Common myeloid progenitor, CD34-positive (primary cell): ENCODE measurements at places on chromosomes 16 and 17.

DNA sequence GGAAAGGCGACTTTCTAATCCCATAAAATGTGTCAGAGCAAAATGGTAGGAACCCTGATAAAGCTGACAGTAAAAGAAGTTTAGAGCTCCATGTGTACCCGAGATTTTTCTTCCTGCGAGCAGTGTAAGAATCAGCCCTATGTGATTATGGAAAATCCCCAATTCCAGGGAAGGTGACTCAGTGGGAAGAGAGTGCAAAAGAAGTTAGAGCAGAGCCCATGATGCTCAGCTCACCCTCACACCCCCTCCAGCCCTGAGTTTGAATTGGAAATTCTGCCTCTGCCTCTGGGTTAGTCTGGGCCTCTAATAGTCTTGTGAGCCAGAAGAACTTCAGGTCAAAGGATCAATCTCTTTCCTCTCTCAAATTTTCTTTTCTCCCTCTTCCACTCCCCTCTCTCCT lies 12.5 kb downstream of the C17orf78 start:
- DNase-seq = no peak

DNA sequence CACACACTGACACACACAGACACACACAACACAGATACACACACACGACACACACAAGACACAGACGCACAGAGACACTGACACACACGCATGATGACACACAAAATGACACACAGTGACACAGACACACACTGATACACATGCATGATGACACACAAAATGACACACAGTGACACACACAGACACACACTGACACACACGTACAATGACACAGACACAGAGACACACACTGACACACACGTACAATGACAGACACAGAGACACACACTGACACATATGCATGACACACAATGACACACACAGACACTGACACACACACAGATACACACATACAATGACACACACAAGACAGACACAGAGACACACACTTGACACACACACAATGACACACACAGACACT lies 10.3 kb downstream of the CACNG1 start:
- DNase-seq = no peak

DNA sequence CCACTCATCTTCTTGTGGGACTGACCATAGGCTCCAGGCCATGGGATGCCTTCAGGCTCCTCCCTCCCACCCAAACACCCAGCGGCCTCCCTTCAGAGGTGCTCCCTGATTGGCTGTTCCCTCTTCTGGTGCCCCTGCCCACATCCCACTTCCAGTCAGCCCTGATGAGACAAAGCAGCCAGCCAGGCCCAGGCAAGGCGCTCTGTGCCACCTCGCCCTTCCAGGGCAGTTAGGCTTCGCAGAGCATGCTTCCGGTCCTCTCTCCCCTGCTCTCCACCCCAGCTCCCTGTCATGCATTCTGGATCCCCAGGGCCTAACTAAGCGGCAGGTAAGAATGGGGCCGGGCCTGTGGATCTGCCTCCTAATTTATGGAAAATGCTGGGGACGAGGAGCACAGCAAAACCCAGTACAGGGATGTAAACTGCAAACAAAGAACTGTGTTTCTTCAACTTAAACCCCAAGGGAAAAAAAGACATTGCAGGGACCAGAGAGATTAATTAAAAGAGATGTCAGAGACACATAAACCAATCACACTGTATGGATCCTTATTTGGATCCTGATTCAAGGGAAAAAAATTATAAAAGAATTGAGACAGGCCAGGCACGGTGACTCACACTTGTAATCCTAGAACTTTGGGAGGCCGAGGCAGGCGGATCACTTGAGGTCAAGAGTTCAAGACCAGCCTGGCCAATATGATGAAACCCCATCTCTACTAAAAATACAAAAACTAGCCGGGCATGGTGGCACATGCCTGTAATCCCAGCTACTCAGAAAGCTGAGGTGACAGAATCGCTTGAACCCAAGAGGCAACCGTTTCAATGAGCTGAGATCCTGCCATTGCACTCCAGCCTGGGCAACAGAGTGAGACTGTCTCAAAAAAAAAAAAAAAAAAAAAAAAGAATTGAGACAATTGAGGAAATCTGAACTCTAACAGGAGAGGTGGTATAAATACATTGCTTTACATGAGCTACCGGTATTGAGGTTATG lies 26.0 kb downstream of the ZDHHC7 start:
- no peak for DNase-seq

GRCh38 chr17:78790552-78790951 lies 8.5 kb upstream of the CYTH1 start:
- DNase-seq = no peak

GRCh38 chr17:42266918-42267766 lies 9.0 kb downstream of the STAT5B start:
- peak; percentile 92 for DNase-seq

GRCh38 chr17:74641224-74641957 lies 17.9 kb upstream of the CD300E start:
- no peak for DNase-seq

DNA sequence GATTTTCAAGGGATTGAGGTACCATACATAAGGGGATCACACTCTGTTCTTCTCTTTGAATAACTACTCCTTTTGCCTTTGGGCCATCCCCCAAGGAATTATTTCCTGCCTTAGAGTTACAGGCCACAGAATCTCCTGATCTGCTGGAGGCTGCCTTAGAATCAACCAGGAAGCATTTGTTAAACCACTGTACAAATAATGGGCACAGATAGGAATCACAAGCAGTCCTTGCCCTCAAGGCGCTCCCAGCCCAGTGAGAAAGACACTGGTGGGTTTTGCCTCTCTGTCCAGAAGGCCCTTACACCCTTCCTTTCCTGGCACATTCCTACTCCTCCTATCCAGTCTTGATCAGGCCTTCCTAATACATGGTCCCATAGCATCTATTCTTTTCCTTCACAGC lies 45.9 kb downstream of the MRTFB start:
- no peak for DNase-seq

GRCh38 chr16:67246081-67246755 lies 1.1 kb downstream of the FHOD1 start:
- DNase-seq = peak; percentile 36

GRCh38 chr17:19726631-19727376 lies 10.4 kb upstream of the SLC47A2 start:
- DNase-seq = no peak

GRCh38 chr17:28968231-28968913 lies 17.1 kb upstream of the PHF12 start:
- DNase-seq = no peak

DNA sequence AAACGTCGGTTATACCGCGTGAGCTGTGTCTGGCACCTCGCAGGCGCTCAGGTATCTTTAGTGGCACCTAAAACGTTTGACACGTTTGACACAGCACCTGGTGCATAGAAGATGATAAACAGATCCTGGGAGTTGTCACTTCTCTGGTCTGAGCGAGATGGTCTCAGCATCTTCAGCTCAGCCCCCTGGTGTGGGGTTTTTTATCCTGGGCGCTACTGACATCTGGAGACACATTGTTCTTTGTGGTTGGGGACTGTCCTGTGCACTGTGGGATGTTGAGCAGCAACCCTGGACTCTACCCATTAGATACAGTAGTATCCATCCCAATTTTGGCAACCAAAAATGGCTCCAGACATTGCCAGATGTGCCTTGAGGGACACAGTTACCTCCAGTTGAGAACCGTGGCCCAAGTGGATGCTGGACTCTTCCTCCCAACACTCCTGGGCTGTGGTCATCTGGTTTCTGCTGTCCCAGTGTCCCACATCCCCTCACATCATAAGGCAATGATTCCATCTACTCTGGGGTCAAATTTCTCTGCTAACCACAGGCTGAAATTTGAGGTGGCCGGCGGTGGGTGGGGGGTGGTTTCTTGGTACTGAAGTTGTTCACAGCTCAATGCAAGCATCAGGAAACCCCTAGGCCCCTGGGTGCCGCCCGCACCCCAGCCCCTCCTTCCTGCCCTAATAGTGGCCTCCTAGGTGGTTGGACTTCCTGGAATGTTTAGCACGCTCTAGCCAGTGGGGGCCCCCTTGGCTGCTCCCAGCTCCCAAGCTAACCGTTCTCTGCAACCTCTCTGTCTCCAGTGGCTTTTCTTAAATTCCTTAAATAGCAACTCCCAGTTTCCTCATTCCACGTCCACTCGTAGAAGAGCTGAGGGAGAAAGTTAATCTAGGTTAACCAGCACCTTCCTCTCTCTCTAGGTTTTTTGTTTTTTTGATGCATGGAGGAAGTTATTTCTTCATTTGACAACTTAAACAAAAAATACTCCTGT lies 124.8 kb downstream of the ABCC1 start:
- peak; percentile 91 for DNase-seq

GRCh38 chr16:72246423-72246822 lies 74.5 kb upstream of the PMFBP1 start:
- DNase-seq = no peak

DNA sequence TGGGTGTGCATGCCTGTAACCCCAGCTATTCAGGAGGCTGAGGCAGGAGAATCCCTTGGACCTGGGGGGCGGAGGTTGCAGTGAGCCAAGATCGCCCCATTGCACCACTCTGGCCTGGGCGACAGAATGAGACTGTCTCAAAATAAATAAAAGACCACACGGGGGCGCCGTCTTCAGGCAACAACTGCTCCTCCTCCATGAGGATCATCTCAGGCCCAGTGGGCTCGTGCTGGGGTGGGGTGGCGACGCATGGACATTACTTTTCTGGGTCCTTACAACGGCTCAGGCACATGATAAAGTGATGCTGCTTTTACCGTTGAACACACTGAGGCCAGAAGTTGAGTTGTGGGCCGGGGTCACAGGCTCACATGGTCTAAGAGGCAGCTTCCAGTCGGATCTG lies 56.2 kb downstream of the PRMT7 start:
- peak; percentile 66 for DNase-seq

GRCh38 chr16:82880346-82880745 lies 253.6 kb downstream of the CDH13 start:
- DNase-seq = no peak

GRCh38 chr16:86926181-86927094 lies 348.1 kb downstream of the FOXL1 start:
- DNase-seq = no peak

DNA sequence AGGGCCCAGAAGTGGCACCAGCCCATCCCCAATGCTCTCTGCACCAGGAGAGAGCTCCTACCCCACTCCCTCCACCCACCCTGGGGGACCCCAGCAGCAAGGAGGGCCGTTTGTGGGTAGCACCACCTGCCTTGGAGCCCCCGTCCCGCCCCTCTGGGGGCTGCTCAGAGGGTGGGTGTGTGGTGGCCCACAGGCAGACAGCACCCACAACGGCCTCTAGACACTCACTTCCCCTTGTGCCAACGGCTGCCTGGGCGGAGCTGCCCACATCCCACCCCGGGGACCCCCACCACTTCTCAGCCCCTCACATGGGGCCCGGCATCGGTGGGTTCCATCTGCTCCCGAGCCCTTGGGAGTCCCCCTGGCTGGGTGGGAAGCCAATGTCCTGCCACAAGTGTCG lies 33.3 kb downstream of the BAHCC1 start:
- DNase-seq = peak; percentile 94

DNA sequence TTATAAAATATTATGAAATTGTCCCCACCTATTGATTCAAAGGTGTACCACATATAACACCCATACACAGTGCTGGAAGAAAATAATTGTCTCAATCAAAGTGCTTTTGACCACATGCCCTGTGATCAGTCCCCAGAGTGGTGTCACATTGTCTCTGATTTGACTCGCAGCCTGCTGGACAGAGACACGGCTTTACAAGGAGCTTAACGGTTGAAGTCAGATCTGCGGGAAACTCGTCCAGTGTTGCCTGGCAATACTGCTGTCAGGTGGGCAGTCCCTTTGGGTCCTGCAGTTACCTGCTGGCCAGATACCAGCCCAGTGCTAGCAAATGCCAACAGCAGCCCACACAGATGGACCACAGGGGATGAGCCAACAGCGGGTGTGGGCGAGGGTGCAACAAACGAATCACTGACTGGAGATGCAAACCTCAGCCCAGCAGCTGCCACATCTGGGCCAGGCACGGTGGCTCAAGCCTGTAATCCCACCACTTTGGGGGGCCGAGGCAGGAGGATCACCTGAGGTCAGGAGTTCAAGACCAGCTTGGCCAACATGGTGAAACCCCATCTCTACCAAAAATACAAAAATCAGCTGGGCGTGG lies 26.2 kb upstream of the SSTR2 start:
- DNase-seq = no peak

- DNase-seq = peak; percentile 11
These were observed 2.1 kb downstream of the CPD start for GRCh38 chr17:30380643-30381339.

DNA sequence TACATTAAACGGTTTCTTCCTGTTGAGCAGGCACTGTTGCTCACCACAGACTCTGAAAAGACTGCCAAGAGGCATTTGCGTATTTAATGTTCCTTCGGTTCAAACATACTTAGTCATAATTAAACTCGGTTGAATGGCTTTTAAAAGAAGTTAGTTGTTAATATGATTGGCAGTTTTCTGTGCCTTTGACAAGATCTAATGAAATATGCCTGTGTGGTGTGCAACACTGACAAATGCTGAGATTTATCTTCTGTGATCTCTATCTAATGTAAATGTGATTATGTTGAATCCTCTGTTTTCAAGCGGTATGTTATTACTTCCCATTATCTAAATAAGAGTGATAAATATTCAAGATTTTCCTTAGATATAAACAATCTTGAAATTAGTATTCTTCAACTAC lies 1046.6 kb downstream of the CDH8 start:
- DNase-seq = no peak

DNA sequence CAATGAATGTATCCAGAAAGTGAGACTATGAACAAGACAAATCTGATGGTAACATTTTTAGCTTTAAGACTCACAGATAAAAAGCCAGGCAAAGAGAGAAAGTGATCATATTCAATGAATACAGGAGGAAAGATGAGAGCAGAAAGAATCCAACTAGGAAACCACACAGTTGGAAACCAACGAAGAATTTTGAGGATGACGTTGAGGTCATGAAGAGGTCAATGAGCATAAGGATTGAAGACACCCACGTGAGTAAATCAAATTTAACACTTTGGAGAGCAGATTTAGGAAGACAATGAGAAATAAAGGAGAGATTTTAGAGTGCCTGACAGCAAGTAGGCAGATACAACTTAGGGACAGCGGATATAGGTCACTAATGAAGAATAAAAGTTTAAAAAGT lies 948.1 kb downstream of the KCNJ2 start:
- DNase-seq = no peak

GRCh38 chr17:49414271-49414621 lies 436 bp downstream of the PHB1 start:
- DNase-seq = no peak

GRCh38 chr16:85940214-85940613 lies 41.3 kb downstream of the IRF8 start:
- no peak for DNase-seq

GRCh38 chr16:71504901-71505300 lies 15.8 kb upstream of the ZNF19 start:
- no peak for DNase-seq

GRCh38 chr16:47069841-47070584 lies 73.7 kb downstream of the NETO2 start:
- no peak for DNase-seq

DNA sequence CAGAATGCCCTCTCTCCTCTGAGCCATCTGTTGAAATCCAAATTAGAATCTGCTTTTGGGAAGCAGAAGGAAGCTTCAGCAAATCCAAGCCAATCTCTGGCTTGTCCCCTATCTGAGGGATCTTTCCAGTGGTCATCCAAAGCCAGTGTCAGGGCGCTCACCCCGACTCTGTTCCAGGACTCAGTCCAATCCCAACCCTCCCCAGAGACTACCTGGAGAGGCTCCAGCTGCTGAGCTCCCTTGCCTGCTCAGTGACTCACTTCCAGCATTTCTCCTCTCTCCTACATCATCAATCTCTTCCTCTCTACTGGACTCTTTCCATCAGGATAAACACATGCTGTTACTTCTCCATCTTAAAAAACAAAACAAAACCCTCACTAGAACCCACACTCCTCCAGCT lies 2.4 kb downstream of the MATCAP1 start:
- no peak for DNase-seq
